ENCODE measurements at places on chromosomes 4 and X.

DNA sequence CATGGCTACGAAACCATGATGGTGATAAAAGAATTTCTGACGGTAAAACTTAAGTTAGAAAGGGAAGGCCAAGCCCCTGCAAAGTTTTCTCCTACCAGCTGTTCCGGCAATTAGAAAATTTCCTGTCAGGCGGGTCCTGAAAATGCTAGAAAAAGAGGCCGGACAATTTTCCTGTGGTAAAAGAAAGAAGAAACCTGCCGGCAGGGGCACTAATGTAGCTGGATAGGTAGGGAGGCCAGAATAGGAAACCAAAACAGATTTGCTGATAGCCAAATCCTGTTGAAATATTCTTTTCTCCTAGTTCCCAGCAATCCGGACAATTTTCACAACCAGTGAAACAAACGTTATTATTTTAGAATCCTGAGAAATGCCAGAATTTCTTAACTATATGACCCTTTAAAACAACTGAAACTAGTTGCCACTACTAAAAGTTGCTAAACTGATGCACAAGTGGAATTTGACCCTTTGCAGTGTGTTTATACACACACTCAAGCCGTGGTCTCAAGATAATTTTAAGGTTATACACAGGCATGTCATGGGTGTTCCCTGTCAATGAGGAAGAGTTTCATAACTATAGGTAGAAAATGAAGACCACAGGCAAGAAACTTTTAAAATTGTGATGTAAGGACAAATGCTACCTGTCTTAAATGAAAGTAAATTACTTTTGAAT, 47.7 kb downstream of the RPS6KA3 start:
- no peak for DNase-seq

DNA sequence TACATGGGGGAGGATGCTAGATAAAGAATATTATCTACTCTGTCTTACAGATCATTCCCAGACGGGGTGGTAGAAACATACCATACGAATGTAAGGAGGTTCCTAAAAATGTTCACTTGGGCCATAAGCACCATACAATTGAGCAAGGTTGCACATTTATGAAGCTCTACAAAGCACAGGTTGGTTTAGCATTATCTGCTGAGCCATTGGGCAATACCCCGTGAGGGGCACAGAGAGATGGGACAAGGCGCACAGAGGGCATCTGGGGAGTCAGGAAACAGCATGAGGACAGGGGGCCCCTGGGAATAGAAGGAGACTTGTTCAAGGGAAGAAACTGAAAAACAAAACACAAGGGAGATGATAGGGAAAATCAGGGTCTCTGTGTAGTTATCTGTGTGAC, 305.3 kb downstream of the TRIML1 start:
- no peak for DNase-seq

DNA sequence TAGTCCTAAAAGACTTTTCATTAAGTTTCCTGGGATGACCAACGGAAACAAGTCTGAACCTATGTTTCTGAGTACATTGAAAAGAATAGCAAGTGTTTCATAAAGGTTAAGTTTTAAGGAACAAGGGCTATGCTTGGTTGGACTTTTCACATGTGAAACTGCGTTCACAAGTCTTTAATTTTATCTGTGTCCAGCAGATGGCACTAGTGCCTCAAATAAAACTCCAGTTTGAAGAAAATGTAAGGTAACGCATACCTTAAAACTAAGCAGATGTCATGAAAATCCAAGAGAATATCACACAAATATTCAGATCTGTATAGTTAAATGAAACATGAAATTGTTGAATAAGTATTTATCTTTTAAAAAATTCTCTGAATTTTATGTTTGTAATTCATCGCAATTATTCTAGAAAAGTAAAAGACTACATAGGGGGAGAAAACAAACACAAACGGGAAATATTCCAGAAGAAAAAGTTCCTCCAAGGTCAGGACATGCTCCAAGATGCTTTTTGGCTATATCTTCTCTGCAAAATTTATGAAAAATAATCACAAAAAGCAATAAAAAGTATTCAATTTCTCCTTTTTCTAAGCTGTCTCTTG, 89.6 kb upstream of the MAD2L1 start:
- DNase-seq: no peak

DNA sequence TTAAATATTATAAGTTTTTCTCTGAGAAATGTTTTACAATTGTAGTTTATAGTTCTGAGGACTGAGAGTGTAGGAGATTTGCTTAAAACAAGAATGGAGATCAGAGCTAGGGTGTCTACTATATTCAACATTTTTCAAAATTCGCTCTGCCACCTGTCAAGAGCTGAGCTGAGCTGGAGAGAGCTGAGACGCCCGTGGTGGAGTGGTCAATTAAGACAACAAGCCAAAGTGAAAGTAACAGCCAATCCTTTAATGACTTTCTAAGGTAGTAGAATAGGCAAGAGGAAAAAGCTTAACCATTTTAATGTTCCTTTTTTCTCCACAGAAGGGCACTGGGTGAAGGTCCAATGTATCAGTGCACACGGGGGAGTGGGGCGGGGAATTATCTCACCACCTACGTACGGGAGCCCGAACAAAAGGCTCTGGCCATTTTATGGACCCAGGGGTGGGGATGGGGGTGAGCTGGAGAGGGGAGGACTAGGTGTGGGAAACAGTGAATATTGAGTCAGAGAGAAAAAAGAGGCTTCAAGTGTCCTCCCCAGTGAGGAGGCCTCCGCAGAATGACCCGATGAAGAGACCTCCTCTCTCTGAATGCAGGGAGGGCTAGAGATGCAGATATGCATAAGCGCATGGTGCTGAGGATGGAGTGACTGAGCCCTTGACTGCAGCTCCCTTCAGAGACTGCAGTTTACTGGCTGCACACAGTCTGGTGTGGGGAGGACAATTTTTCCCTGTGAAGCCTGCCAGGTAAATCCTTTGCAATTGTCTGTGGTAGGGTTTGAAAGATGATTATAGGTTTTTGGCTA, 60.8 kb downstream of the SPCS3 start:
- no peak for DNase-seq

- DNase-seq: no peak
Observed at GRCh38 chrX:153934148-153934761, 582 bp downstream of the NAA10 start.

DNA sequence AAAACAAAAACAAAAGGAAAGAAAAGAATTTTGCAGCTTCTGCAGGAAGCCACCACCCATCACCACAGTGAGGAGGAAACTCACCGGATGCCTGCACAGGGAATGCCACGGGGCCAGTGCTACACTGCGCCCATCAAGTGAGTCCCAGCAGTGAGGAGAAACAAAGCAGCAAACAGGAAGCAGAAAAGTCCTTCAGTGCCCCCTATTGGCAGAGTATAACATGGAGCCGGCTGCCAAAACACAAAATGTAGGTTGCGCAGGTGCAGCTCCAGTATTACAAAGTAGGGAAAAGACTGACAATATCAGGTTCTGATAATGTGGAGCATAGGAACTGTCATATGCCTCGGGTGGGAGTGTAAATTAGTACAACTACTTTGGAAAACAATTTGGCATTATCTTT, 23.3 kb upstream of the SCML2 start:
- no peak for DNase-seq

DNA sequence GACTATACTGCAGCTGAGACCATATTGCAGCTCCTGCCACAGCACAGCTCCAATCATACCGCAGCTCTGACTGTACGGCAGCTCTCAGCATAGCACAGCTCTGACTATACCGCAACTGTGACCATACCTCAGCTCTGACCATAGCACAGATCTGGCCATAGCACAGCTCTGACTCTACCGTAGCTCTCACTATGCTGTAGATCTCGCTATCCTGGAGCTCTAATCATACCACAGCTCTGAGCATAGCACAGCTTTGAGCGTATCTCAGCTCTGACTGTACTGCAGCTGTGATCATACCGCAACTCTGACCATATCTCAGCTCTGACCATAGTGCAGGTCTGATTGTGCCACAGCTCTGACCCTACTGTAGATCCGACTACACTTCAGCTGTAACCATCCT, 139.2 kb downstream of the ASMT start:
- no peak for DNase-seq

GRCh38 chr4:172785613-172786012, 383.0 kb upstream of the GALNT7 start:
- no peak for DNase-seq

DNA sequence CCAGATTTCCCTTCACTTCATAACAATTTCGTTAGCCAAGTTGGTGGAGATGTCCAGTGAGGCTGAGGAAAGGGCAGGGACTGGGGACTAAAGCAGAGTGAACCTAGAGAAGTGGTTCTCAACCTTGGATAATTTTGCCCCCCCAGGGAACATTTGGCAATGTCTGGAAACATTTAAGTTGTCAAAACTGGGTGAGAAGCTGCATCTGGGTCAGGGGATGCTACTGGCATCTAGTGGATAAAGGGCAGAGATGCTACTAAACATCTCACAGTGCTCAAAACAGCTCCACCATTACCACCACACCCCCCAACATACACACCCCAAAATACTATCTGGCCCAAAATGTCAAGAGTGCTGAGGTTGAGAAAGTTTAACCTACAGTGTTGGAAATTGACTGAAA, 32.0 kb upstream of the FGF16 start:
- no peak for DNase-seq

DNA sequence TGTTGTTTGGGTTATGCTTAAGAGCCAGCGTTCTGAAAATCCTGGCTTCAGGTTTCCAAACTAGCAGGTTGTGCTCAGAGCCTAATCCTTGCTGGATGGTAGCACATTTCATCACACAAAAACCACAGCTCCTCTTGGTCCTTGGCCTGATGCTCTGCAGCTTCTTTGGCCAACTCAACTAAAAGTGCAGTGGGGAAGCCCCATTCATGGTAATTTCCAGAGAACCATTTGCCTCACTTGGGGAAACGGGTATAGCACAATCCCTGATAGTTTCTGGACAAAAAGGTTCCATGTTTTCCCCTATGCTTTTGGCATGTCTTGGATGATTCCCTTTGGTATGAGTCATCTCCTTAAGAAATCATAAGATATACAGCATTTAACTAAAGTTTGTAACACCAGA, 78.7 kb downstream of the SYNPO2 start:
- no peak for DNase-seq

GRCh38 chrX:66680451-66680850, 41.6 kb upstream of the EDA2R start:
- no peak for DNase-seq

GRCh38 chr4:143616771-143617170, 83.7 kb downstream of the FREM3 start:
- DNase-seq: no peak

- DNase-seq: no peak
Observed at GRCh38 chr4:150462743-150463142, 119.2 kb upstream of the MAB21L2 start.

- no peak for DNase-seq
Observed at GRCh38 chr4:7902826-7903225, 36.8 kb downstream of the AFAP1 start.

DNA sequence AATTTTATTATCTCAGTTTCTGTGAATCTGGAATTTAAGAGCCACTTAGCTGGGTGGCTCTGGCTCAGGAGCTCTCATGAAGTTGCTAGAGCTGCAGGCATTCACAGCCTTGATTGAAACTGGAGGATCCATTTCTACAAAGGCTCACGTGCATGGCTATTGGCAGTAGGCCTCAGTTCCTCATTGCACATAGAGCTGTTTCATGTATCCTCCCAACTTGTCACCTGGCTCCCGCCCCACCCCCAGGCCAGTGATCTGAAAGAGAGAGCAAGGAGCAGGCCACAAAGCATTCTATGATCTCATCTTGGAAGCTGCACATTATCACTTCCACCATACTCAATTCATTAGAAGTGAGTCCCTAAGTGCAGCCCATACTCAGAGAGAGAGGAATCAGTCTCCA, 18.5 kb upstream of the AP1AR start:
- no peak for DNase-seq

DNA sequence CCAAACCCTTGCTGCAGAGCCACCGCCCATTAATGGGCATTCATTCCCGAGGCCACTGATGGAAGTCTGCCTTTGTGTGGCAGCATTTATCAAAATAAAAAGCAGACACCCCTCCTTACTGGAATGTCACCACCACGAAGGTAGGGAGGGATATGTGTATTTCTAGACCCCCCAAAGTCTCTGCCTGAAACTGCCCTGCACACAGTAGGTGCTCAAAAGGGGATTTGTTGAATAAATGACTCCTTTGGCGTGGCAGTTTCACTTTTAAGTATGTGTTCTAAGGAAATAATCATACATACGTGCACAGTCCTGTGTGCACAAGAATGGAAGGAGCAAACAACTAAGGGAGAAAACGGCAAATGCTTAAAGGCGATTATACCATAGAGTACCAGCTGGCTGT, 23.6 kb upstream of the GLOD5 start:
- no peak for DNase-seq

GRCh38 chr4:74884266-74884665, 48.6 kb upstream of the PARM1 start:
- DNase-seq: no peak

GRCh38 chrX:17546356-17546755, 171.4 kb downstream of the NHS start:
- DNase-seq: no peak

GRCh38 chrX:19758539-19758938, 128.9 kb downstream of the SH3KBP1 start:
- DNase-seq: no peak

- no peak for DNase-seq
Observed at GRCh38 chrX:37815366-37815765, 32.0 kb downstream of the DYNLT3 start.

DNA sequence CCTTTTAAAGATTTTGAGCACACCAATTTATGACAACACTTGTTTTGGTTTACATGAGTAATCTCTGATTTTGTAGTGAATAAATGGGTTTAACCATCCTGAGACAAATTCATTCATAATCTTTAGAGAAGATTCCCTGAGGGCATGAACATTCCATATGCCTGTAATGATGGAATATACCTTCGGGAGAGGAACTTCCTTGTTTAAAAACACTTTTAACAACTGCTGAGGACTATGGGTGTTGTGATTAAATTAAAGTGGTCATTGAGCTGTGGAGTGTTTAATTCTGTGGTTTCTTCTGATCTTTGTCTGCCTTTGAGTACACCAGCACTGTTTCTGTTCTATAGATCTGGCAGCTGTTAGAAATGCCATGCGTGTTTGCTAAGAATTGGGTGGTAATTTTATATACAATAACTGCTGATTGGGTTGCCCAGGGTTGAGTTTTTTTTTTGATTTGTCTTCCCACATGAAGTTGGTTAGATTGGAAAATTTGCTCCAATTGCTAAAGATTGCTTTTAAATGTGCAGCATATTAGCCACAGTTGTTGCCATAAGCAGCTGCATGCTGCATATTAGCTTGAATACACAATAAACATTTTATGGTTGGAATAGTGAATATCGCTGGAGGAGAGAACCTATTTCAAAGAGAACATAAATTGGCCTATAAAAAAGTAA, 86.8 kb downstream of the DCLK2 start:
- DNase-seq: no peak

DNA sequence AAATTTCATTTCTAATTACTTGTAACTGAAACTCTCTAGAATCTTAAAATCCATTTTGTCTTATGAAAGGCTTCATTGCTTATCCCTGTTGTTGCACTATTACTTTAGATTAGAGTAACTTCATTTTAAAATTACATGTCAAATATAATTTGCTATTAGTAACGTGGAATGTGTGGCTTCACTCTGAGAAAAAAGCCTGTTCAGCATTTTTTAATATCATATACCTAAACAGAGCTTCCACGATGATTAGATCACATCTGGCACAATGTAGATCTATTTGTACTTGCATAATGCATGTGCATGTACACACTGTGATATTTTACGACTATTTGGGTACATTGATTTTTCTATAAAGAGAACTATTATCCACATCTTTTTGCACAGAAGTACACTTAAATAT, 648.1 kb downstream of the RPA4 start:
- no peak for DNase-seq

- no peak for DNase-seq
Observed at GRCh38 chrX:101252634-101253033, 33.0 kb downstream of the DRP2 start.
